Hematopoietic multipotent progenitor cell treated with erythropoietin and hydrocortisone succinate and interleukin-3 and kit ligand, for 15 days (in vitro differentiated cells): ENCODE measurements at places on chromosomes 6 and 20.

DNA sequence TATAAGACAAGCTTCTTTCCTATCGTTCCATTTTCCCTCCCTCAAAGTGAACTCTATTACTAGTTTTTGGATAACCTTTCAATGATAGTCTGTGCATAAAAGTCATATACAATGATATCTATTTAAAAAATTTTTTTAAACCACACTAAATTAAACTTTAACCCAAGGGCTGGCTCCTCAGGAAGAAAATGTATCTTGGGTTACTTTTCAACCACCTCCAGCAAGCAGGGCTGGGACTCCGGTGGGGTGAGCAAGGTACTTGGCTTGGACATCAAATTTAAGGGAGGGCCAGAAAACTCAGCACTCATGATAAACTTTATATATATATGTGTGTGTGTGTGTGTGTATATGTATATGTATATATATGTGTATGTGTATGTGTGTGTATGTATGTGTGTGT is 13.9 kb upstream of the PPP1R3G start:
- no peak for DNase-seq

- no peak for DNase-seq
Measured at GRCh38 chr6:128363020-128363813, 157.2 kb downstream of the PTPRK start.

DNA sequence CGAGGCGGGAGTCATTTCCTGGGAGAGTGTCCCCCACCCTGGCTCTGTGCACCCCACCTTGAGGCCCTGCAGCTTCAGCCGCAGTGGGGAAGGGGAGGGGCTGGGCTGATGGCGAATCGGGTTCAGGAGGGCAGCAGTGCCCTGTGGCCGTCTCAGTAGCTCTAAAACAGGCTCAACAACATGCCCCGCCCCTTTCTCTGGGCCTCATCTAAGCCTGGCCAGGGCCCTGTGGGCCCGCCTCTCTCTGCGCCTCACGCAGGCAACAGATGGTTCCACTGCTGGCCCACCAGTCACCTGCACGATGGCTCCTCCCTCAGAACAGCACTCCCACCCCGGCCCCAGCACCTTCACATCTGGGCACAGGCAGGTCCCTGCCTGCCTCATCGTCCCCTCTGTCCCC is 30.2 kb downstream of the CHRNA4 start:
- DNase-seq, result no peak

DNA sequence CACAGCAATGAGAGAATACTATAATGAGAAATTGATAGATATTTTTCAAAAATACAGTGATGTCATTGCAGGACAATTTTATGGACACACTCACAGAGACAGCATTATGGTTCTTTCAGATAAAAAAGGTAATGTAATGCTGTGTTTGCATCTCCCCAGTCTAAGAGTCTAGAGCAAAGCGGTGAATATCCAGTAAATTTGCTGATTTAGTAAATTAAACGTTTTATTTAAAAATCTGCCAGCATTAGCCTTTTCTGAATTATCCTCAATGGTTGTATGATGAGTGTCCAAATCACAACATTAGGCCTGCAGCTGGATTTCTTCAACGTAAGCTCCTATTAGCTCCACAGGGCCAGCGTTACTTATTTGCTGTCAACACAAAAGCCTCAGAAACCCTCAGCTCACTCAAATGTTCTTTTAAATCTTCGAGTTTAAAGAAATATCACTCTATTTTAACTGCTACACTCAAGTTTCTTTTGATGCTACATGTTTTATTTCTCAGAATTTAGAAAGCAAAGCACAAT is 16.0 kb downstream of the SMPDL3A start:
- no peak for DNase-seq

- DNase-seq, result no peak
Measured at GRCh38 chr6:11242711-11243110, 10.2 kb upstream of the NEDD9 start.

- no peak for DNase-seq
Measured at GRCh38 chr20:8330785-8331695, 199.0 kb downstream of the PLCB1 start.

- no peak for DNase-seq
Measured at GRCh38 chr6:127938701-127939100, 37.8 kb upstream of the THEMIS start.

DNA sequence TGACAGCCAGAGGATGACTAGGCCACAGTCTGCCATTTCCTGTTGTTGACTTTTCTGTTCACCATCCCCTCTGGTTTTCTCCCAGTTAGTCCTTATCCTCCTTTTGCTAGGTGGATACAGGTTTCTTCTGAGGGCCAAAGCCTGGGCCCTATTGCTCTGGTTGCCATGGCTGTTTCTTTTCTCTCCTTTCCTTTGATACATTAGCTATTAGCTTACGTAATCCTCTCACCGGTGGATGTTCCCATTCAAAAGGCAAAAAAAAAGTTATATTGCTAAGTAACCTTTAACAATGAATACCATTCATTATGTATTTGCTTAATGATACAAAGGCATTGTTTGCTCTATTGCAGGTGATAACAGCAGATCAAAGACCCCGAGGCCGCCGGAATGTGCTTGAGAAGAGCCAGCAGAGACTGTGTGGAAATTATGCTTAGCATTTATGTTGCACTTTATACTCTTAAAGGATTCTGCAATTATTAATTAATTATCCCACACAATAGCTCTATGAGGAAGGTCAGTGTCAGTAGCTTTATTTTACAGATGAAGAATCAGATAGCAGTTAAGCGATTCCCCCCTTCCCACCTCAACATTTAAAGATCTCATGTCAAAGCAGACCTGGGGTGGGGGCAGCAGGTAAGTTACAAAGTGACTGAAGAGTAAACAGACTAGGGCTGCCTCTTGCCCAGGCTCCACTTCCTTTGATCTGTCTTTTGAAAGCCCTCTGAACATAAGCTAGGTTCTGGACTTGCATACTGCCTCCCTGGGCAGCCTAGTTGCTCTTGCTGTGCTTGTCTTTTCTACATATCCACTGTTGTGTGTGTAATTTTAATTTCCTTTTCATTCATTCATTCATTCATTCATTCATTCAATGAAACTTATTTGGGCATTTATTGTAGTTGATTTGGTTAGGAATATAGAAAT is 14.5 kb upstream of the TFB1M start:
- no peak for DNase-seq

DNA sequence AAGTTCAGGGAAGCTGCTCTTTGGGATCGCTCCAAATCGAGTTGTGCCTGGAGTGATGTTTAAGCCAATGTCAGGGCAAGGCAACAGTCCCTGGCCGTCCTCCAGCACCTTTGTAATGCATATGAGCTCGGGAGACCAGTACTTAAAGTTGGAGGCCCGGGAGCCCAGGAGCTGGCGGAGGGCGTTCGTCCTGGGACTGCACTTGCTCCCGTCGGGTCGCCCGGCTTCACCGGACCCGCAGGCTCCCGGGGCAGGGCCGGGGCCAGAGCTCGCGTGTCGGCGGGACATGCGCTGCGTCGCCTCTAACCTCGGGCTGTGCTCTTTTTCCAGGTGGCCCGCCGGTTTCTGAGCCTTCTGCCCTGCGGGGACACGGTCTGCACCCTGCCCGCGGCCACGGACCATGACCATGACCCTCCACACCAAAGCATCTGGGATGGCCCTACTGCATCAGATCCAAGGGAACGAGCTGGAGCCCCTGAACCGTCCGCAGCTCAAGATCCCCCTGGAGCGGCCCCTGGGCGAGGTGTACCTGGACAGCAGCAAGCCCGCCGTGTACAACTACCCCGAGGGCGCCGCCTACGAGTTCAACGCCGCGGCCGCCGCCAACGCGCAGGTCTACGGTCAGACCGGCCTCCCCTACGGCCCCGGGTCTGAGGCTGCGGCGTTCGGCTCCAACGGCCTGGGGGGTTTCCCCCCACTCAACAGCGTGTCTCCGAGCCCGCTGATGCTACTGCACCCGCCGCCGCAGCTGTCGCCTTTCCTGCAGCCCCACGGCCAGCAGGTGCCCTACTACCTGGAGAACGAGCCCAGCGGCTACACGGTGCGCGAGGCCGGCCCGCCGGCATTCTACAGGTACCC is at the start of gene ESR1:
ESR1 (plus strand) TSS at position 170 of the 858 bp plus-strand sequence; CDS start at position 401, 231 bp downstream.
- no peak for DNase-seq

DNA sequence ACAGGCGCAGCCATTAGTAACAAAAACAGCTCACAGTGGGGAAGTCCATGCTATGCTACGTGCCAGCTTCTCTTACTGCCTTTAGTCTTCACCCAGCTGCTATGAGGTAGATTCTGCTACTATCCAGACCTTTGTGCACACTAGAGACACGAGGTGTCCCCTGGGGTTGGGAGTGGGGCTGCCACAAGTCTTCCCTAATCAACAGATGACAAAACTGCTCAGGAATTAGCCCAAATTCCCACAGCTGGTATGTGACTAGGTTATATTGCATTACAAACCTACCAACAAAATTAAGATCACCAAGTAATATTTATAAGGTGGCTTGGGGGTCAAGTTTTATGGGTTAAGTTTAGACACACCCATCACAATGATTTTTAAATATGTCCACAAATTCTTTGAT is 63.3 kb downstream of the PSMB1 start:
- DNase-seq, result no peak

GRCh38 chr20:49415005-49415667 is 67.3 kb downstream of the KCNB1 start:
- DNase-seq, result no peak

DNA sequence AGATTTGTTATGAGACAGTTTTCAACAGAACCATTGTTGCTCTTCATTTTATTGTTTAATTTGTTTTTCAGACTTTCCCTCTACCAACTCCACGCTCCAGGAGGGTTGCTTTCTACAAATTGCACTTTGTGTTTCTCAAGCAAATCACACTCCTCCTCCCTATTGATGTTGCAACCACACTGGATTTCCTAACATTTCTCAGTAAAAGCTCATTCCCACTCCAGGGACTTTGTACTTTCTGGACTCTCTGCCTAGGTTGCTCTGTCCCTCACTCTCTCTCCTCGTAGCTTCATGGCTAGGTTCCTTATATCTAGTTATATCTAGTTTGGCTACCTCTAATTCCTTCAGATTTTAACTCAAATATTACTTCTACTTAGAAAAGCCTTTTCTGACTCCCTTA is 20.3 kb downstream of the PGK2 start:
- no peak for DNase-seq

DNA sequence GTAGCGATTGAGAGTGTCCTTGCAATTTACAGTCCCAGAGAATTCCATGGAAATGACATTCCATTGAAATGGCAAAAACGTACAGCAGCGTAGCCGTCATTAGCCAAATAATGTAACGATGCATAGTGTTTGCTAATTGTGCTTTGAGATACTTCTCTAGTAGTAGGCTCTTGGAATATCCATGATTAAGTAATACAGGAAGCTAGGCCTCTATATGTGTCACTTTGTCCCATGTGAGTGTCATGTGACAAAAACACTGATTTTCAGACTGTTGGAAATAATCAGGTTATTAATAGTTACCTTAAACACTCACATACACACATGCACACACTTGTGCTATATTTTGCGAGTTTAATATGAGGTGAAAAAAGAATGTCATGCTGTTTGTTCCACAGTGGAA is 35.2 kb downstream of the SLX4IP start:
- DNase-seq, result no peak

- DNase-seq, result no peak
Measured at GRCh38 chr6:14517516-14518105, 400.0 kb downstream of the CD83 start.

- DNase-seq, result no peak
Measured at GRCh38 chr6:69019832-69020231, 384.8 kb downstream of the ADGRB3 start.

GRCh38 chr6:26342106-26343004 is 22.6 kb upstream of the BTN3A2 start:
- DNase-seq, result no peak

DNA sequence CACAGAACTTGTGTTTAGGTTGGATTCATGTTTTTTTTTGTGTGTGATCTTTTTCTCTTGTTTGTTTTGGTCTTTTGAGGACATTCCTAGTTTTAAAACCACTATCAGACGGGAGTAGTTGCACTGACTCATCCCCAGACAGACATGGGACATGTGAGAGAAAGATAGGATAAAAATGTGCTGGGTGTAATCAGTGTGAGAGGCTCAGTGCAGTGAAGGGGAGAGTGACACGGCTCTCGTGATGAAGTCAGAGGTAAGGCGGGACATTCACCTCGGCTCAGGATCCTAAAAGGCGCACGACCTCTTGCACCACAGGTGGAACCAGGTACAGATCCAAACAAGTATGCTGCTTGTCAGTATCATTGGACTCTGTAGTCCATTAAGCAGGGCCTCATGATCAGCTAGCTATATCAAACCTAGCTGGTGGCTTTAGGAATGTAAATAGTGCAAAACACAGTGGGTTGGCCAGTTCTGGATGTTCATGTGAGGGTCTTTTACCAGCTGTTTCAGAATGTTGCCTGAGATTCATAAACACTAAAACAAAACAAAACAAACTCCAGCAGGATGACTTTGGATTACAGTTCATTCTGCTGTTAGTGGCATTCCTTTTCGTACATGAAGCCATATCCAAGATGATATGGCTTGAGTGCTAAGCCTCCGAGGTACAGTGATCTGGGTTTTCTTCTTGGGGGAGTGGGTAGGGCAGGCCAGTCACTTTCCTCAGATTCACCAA is 18.0 kb downstream of the FOXO3 start:
- peak; percentile 95 for DNase-seq

DNA sequence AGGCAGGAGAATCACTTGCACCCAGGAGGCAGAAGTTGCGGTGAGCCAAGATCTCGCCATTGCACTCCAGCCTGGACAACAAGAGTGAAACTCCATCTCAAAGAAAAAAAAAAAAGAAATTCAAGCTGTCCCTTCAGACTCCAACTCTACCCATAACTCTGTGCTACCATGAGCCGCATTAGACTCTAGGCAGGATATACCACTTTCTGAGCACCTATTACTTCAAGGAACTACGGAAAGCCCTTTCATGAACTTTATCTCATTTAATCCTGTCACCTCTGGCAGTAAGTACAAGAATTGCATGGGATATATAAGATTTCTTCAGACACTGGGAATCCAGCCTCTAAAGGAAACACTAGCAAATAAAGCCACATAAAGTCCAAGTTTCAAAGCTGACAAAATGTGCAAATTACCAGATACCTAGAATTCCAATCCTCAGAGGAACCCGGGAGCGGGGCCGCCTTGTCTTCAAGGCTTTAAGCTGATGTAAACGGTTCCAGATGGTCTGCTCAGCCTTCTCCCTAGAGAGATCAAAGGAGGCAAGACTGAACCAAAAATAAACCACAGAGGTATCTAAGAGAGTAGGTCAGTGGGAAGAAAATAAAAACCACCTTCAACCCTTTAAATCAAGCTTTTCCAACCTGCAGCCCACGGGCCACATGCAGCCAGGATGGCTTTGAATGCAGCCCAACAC is 9.4 kb downstream of the CDK5RAP1 start:
- DNase-seq, result no peak

DNA sequence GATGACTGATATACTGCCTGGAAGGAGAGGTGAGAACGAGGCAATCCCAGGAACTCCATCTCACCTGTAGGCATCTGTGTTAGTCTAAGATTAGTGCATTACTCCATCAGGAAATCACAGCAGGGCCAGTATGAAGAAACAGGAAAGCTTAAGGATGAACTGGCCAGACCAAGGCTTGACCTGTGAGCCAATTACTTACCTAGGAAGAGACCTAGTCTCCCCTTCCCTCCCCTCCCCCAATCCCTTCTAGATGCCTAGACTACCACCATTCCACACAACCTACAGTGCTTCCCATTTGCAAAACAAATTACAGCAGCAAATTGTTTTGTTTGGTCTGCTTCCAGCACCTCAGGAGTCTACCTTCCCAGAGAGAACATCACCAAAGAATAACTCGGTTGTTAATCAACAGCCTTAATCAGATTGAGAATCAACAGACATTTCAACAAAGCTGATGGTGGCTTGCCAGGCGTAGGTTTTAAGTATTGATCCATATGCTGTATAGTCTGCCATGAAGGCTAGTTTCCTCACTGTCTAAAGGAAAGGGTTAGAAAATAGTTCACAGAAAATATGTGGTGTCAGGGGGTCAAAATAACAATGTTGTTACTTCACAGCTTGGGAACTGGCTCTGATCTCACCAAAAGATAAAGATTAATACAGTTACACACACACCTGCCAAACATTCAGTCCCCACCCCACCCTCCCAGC is 10.1 kb downstream of the PKHD1 start:
- DNase-seq, result no peak
